ENCODE measurements at places on chromosomes 12 and 14.

- no peak for DNase-seq
Measured at GRCh38 chr12:62263966-62264365, 3.8 kb downstream of the USP15 start.

DNA sequence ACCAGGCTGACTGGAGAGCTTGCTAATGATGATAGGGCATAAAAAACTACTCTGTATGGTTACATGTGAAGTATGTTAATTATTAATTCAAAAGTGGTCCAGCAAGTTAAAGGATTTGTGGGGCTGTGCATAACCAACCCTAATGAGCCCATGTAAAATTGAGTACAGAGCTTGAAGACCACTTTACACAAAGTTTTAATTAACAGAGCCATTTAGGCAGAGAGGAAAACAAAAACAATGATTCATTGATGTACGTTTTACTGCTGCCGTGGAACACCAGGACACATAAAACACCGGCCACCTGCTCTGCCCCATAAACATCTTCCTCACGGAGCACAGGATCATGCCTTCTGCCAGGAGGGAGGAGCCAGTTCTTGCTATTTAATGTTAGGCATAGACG is 83.5 kb downstream of the RIMBP2 start:
- no peak for DNase-seq

DNA sequence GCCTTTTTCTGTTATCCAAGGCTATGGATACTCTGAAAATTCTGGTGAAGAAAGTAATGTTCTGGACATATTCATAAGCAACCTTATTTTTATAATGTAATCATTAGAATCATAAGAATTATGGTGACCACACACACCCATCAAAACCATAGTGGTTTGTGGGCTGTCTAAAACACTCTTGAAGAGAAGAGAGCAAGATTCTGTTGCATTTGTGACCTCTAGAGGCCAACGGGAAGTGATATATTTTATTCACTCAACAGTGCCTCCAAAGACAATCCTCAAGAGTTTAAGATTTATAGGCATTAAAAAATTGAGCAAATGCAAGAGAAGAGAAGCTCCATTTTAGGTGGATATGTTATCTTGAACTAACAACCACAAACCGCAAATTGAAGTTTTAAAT is 68.5 kb upstream of the LGR5 start:
- no peak for DNase-seq

DNA sequence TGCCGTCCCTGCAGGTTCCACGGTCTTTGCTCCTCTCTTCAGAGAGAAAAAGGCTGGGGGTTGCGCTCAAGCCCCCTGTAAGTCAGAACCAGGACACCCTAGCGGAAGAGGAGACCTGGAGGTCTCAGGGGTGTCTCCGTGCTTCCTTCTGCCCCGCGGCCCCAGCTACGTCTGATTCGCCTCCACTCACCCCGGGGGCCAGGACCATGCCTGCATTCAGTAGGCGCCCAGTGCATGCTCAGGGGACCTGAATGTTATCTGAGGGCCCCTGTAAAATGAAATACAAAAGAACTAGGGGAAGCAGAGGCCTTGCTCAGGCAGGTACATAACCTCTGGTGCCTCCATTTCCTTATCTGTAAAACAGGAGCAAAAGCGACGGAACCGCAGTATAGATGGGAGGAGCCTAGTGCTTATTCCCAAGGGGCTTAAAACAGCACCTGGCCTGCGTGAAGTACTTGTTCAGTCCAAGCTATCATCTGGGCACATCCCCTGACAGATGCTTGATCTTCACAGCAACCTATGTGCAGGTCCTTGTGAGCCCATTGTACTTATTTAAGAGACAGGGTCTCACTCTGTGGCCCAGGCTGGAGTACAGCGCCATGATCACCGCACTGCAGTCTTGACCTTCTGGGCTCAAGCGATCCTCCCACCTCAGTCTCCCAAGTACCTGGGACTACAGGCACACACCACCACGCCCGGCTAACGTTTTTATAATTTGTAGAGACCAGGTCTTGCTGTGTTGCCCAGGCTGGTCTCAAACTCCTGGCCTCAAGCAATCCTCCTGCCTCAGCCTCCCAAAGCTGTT is 110.3 kb upstream of the NCOR2 start:
- no peak for DNase-seq

DNA sequence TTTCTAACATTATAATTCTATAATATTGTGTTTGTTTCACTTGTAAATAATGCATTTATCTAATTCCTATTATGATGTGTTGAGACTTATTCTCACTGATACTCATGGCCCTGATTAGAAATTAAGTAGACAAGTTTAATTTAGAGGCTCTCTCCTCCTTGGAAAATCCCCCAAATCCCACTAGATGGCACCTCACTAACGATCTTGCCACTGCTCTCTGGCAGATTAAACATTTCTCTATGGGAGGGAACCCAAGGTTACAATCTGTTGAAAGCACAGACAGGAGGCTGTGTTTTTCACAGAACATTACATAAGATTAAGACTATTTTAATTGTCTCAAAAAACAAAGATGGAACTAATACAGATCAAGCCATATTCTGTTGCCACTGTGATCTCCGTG is 318.7 kb downstream of the LRFN5 start:
- no peak for DNase-seq

DNA sequence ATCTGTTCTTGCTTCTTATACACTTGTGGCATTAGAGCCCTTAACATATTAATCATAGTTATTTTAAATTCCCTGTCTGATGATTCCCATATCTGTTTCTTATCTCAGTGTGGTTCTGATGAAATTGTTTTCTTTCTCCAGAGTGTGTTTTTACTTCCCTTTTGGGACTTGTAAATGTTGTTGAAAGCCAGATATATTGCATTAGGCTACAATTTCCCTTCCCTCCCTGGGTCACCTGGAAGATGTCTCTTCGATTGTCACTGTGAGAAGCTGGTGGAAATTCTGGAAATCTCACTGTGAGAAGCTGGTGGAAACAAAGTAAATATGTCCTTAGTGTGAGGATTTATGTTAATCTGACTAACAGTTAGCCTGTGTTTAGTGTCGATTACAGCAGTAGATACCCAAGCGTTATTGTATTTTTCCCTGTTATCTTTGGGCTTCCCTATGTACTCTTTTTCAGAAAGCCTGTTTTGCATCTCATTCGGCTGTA is 717.3 kb downstream of the TRHDE start:
- no peak for DNase-seq

- no peak for DNase-seq
Measured at GRCh38 chr12:124233846-124234640, 60.9 kb upstream of the RFLNA start.

- DNase-seq = no peak
Measured at GRCh38 chr12:120993496-120993895, 15.2 kb downstream of the HNF1A start.

DNA sequence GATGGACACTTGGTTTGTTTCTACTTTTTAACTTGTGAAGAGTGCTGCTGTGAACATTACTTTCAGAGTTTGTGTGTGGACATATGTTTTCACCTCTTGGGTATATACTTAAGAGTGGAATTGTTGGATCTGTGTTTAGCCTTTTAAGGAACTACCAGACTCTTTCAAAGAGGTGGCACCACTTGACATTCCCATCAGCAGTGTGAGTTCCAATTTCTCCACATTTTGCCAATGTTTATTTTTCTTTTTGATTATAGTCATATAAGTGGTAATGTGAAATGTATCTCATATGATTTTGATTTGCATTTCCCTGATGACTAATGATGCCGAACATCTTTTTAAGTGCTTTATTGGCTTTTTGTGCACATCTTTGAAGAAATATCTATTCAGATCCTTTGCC is 44.8 kb downstream of the ARHGAP5 start:
- no peak for DNase-seq

DNA sequence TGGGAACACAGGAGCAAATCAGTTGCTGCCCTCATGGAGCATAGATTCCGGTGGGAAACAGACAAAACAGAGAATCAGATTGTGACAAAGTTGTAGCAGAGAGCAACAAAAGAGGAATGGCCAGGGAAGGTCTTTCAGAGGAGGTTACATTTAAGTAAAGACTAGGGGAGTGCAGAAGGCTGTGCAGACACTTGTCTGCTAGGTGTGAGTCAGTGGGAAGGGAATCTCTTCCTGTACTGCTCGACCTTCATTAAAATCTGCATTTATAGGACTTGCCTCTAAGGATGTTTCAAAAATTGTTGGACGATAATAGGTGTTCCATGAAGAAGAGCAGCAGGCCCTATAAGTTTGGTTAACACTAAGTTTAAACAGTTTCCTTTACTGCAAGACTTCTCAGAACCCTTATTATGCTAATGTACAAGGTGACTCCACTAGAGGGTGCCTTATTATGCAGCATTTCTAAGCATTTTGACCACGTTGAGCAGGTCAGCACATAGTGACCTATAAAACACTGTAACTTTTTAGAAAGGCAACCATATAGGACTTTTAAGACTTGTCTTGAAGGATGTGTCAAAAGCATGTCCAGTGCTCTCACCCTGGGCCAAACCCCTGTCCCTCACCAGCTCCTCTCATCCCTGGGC is 91.8 kb upstream of the RIC8B start:
- no peak for DNase-seq
